Activated T-helper 17 cell treated with anti-CD3 and anti-CD28 coated beads, Interleukin-2, amount 50 U/mL, for 72 hours (primary cell): ENCODE measurements at places on chromosomes 5 and 9. TPM values are rescaled to one million over a fixed set of nuclear protein-coding genes. Genes with fewer than 3 reads are reported as not detected.

DNA sequence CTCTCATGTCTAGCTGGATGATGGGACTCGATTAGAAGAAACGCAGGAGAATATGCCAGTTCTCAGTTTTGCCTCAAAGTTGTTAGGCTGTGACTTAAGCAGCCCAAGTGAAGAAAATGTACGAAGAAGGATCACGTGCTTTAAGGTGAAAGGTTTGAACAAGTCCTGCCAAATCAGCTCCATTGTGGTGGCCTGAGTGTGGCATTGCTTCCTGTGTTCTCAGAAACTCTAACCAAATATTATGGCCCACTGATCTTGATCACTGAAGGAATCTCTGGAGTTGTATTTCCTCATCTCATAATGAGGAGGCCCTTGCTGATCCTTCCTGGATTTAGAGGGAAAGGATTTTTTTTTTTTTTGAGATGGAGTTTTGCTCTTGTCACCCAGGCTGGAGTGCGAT lies 44.0 kb downstream of the OTULIN start:
- peak overlapping the region; percentile 81 for H3K4me3 ChIP-seq
- peak overlapping the region; percentile 97 for H3K27ac ChIP-seq
- peaks cover 31% of the 10 kb centered on the region for H3K4me1 ChIP-seq
- H3K36me3 ChIP-seq, result peaks cover 100% of the 10 kb centered on the region
- no peak for ATAC-seq

GRCh38 chr5:124621279-124621678 lies 125.2 kb downstream of the ZNF608 start:
- no peak for ATAC-seq
- H3K4me3 ChIP-seq, result no peak overlapping the region
- H3K4me1 ChIP-seq, result no peaks in the 10 kb centered on the region
- no peaks in the 10 kb centered on the region for H3K36me3 ChIP-seq
- H3K27ac ChIP-seq, result no peak overlapping the region
- H3K27me3 ChIP-seq, result peaks cover 17% of the 10 kb centered on the region

- no peak overlapping the region for H3K4me3 ChIP-seq
- no peak for ATAC-seq
- no peaks in the 10 kb centered on the region for H3K36me3 ChIP-seq
- H3K4me1 ChIP-seq, result no peaks in the 10 kb centered on the region
- H3K27ac ChIP-seq, result no peak overlapping the region
- no peaks in the 10 kb centered on the region for H3K27me3 ChIP-seq
These were observed 402.4 kb upstream of the GRAMD2B start for GRCh38 chr5:126020770-126021169.

- no peaks in the 10 kb centered on the region for H3K36me3 ChIP-seq
- no peaks in the 10 kb centered on the region for H3K27me3 ChIP-seq
- ATAC-seq, result peak; percentile 33
- H3K27ac ChIP-seq, result no peak overlapping the region
- H3K4me1 ChIP-seq, result no peaks in the 10 kb centered on the region
- H3K4me3 ChIP-seq, result no peak overlapping the region
These were observed 37.4 kb downstream of the ARHGEF37 start for GRCh38 chr5:149618581-149619248.

DNA sequence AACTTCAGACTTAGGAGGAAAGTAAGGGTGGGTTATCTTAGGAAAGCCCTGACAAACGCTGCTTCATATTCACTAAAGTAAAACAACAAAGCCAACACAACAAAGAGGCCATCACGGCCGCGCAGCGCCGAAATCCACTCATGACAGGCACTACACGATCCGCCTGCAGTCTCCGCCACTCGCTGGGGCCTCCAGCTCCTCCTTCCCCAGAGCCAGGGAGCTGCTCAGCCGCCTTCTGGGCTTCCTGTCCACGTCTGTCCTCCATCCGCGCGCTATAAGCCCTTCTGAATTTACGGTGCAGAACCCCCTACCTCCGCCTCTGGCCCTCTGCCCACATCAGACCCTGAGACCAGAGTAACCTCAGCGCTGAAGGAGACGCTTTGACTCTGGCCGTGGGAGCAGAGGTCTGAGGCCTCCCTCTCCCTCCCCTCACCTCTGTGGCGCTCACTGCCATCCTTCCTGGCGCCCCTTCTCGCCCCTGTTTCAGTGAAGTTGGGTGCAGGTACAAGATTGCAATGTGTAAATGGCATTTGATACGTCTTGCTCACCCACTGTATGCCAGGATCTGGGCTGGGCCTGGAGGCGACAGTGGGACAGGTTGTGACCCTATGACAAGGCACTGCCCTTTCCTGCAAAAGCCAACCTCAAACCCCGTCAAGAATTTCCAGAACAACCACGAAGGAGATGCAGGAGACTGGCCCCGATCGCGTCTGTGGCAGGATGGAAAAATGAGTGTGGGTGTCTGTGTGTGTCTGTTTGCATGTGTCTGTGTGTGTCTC lies 74.9 kb upstream of the PHYKPL start:
- no peak for ATAC-seq
- no peak overlapping the region for H3K4me3 ChIP-seq
- no peaks in the 10 kb centered on the region for H3K4me1 ChIP-seq
- H3K27ac ChIP-seq, result no peak overlapping the region
- peaks cover 17% of the 10 kb centered on the region for H3K27me3 ChIP-seq

DNA sequence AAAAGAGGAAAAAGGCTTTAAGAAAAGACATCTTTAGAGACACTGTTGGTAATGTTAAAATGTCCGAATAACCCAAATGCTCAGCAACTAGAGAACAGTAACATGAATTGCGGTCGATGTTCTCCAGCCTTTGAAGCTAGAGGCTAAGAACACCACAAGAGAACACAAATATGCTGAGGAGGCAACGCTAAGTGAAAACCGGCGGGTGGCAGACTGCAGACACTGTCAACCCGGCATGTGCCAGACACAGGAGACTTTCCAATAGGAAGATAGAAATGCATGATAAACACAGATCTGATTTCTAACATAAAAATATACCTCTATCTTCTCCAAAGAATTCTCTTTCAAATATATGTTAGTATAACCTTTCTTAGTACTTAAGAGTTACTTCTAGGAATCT lies 18.4 kb upstream of the DDX41 start:
- H3K4me3 ChIP-seq, result no peak overlapping the region
- no peak overlapping the region for H3K27ac ChIP-seq
- ATAC-seq, result no peak
- H3K27me3 ChIP-seq, result no peaks in the 10 kb centered on the region
- peaks cover 80% of the 10 kb centered on the region for H3K36me3 ChIP-seq
- peaks cover 3% of the 10 kb centered on the region for H3K4me1 ChIP-seq

MED7 gene
- total RNA-seq, result 20.3 TPM

GRCh38 chr5:127400946-127401670 lies 110.5 kb downstream of the MEGF10 start:
- no peak overlapping the region for H3K27ac ChIP-seq
- H3K36me3 ChIP-seq, result no peaks in the 10 kb centered on the region
- ATAC-seq, result no peak
- no peaks in the 10 kb centered on the region for H3K4me1 ChIP-seq
- H3K27me3 ChIP-seq, result peaks cover 28% of the 10 kb centered on the region

DNA sequence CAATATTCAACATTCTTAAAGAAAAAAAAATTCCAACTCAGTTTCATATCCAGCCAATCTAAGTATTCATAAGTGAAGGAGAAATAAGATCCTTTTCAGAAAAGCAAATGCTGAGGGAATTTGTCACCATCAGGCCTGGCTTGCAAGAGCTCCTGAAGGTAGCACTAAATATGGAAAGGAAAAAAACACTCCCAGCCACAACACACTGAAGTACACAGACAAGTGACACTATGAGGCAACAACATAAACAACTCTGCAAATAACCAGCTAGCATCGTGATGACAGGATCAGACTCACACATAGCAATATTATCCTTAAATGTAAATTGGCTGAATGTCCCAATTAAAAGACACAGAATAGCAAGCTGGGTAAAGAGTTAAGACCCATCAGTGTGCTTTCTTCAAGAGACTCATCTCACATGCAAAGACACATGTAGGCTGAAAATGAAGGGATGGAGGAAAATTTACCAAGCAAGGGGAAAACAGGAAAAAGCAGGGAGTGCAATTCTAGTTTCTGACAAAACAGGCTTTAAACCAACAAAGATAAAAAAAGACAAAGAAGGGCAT lies 33.1 kb downstream of the ANKRD33B start:
- no peak overlapping the region for H3K27ac ChIP-seq
- ATAC-seq, result no peak
- no peak overlapping the region for H3K4me3 ChIP-seq
- no peaks in the 10 kb centered on the region for H3K36me3 ChIP-seq

PTGES2 gene
- total RNA-seq, result 32.3 TPM

DNA sequence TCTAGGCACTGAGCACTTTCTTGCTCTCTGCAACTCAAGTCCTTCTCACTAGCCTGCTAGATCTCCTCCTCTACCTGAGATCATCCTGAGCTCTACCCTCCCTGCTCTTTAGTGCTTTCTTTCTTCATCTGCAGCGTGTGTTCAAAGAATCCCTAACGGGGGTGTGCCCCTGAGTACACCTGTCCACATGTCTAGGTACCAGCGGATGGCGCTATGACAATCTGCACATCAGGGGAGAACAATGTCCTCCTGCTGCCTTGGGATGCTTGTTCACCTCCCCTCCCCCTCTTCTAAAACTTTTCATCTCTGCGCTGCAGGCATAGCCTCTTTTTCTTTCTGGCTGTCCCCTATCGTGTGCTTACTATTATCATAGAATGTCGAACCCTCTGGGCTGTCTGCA lies 42.7 kb downstream of the PTPN3 start:
- H3K4me3 ChIP-seq, result no peak overlapping the region
- H3K27ac ChIP-seq, result no peak overlapping the region
- no peaks in the 10 kb centered on the region for H3K4me1 ChIP-seq
- peaks cover 38% of the 10 kb centered on the region for H3K27me3 ChIP-seq
- no peak for ATAC-seq

DNA sequence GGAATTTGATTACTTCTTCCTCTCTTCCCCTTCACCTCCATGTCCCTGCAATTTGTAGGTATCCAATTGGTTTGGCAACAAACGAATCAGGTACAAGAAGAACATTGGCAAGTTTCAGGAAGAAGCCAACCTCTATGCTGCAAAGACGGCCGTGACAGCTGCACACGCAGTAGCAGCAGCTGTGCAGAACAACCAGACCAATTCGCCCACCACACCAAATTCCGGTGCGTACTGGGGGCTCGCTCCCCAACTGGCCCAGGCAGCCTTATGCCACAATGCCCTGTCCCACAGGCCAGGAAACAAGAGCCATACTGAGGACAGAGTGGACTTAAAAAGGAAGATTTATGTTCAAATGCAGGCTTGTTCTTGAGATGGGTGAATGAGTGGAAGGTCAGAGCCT lies 213.5 kb downstream of the PBX3 start:
- peaks cover 6% of the 10 kb centered on the region for H3K36me3 ChIP-seq
- ATAC-seq, result no peak
- no peak overlapping the region for H3K27ac ChIP-seq
- no peak overlapping the region for H3K4me3 ChIP-seq
- no peaks in the 10 kb centered on the region for H3K4me1 ChIP-seq

SLC6A7 gene
- not detected for total RNA-seq

GRCh38 chr5:172098046-172098445 lies 90.0 kb downstream of the STK10 start:
- peaks cover 93% of the 10 kb centered on the region for H3K36me3 ChIP-seq
- H3K4me3 ChIP-seq, result no peak overlapping the region
- H3K27ac ChIP-seq, result peak overlapping the region; percentile 37

DNA sequence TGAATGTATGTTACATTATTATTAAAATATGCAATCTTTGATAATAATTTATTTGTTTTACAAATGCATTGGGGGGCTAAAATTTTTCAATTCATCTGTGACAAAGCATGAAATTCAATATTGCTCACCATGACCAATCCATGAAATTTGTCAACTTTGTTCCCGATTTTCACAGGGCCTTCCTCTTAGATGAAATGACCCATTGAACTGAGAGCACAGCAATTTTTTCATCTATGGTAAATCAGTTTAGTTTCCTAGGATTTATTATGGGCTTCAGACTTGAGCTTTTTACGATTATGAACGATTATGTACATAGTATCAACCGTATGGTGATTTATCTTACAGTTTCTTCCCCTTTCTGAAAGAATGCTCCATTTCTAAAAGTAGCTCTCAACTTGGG lies 157.3 kb downstream of the KIAA0825 start:
- no peak overlapping the region for H3K27ac ChIP-seq
- H3K4me3 ChIP-seq, result no peak overlapping the region
- H3K4me1 ChIP-seq, result no peaks in the 10 kb centered on the region
- H3K27me3 ChIP-seq, result no peaks in the 10 kb centered on the region
- no peak for ATAC-seq

DNA sequence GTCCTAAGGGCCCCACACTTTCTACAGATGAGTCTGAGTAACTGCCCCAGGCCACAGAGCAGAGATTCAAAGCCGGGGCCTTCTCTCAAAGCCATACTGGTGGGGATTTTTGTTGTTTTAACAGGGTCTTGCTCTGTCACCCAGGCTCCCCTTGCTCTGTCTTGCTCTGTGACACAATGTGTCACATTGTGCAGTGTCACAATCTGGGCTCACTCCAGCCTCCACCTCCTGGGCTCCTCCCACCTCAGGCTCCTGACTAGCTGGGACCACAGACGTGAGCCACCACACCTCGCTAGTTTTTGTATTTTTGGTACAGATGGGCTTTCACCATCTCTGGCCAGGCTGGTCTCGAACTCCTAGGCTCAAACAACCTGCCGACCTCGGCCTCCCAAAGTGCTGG lies 8.6 kb downstream of the AGPAT2 start:
- H3K27me3 ChIP-seq, result no peaks in the 10 kb centered on the region
- no peak for ATAC-seq
- no peak overlapping the region for H3K4me3 ChIP-seq
- no peaks in the 10 kb centered on the region for H3K36me3 ChIP-seq

DNA sequence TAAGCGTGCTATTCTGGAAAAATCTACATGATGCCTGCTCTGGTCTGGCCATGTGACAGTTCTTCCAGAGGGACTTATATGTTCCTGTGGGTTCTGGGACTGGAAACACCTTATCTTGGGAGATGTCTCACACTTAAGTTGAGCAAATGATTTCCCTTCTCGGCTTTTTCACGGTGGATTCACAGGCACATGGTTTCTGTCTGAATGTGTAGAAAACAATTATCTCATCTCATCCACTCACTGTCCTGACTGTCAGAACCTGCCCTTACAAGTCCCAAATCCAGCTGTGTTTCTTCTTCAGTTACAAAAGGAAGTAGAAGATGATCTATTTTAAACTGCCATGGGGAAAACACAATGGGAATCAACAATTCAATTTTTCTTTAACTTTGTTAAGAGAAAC lies 184.0 kb downstream of the SYK start:
- no peak overlapping the region for H3K27ac ChIP-seq
- H3K4me3 ChIP-seq, result no peak overlapping the region
- no peaks in the 10 kb centered on the region for H3K36me3 ChIP-seq
- no peak for ATAC-seq
- peaks cover 3% of the 10 kb centered on the region for H3K27me3 ChIP-seq

- H3K4me1 ChIP-seq, result no peaks in the 10 kb centered on the region
- peaks cover 48% of the 10 kb centered on the region for H3K27me3 ChIP-seq
- no peaks in the 10 kb centered on the region for H3K36me3 ChIP-seq
- no peak for ATAC-seq
These were observed 67.2 kb downstream of the DMRT1 start for GRCh38 chr9:908536-909205.

- peaks cover 4% of the 10 kb centered on the region for H3K27me3 ChIP-seq
- no peak overlapping the region for H3K4me3 ChIP-seq
- peak; percentile 49 for ATAC-seq
These were observed 92.9 kb upstream of the MTAP start for GRCh38 chr9:21709464-21710058.

FRMD3 gene
- 0.17 TPM for total RNA-seq
